Fibroblast of skin of left biceps (primary cell): ENCODE measurements at places on chromosomes 6 and 20.
A peak's percentile ranks its signal among the peaks of the same experiment; 100 is the strongest.

DNA sequence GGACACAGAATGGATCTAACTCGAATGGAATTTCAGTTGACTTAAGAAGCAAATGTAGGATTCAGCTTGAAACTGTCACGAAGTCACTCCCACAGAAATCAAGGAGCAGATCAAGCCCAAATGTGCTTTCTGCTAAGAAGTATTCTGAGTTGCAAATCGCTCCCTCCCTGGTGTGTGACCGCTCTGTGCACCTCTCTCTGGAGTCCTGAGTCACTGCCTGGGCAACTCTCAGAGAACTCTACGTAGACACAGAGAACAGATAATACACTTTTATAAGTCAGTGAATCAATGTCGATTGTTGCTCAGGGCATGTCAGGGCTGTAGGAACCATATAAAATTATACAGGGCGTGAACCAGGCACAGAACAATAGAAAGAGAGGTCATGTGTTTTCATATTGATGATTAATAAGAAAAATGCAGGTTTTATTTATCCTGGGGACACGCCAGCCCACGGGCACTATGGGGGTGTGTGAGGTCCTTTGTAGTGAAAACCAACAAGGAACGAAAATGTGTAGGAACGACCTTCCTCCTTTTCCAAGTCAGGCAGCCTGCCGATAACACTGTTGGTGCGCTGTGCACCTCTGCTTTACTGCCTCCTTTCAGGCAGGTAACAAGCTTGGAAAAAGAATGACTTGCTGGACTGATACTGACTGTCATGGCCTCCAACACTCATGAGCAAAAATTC lies 248.1 kb upstream of the FOXQ1 start:
- DNase-seq = no peak

- no peak for DNase-seq
These were observed 244.7 kb upstream of the PRND start for GRCh38 chr20:4476903-4477500.

DNA sequence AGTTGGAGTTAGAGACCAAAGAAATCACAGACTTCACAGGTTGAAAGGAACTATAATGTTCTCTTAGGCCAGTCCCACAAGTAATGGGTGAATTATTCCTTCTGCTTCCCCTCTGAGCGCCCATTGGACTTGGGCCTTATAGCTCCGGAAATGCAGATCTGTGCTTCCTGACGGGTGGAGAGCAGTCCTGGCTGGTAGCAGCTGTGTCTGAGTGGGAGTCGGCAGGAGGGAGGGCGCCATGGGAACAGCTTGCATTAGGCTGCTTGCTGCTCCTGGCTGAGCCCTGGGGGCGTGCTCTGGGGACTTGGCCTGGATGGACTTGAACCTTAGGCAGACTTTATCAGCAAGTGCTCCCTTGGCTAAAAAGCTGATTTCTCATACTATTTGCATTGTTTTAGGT lies 18.4 kb upstream of the NUP153 start:
- no peak for DNase-seq

DNA sequence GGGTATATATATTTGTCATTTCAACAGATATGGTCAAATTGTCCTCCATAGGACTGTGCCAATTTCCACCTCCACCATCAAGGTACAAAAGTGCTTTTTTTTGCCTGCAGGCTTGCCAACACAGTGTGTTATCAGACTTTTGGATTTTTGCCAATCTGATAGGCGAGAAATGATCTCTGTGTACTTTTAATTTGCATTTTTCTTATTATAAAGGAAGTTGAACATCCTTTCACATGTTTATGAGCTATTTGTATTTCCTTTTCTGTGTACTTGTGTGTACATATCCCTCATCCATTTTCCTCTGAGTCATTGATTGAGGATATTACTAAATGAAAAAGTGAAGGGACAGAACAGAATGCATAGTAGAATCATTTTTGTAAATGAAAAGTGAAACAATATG lies 39.0 kb upstream of the PTPN1 start:
- DNase-seq = no peak

DNA sequence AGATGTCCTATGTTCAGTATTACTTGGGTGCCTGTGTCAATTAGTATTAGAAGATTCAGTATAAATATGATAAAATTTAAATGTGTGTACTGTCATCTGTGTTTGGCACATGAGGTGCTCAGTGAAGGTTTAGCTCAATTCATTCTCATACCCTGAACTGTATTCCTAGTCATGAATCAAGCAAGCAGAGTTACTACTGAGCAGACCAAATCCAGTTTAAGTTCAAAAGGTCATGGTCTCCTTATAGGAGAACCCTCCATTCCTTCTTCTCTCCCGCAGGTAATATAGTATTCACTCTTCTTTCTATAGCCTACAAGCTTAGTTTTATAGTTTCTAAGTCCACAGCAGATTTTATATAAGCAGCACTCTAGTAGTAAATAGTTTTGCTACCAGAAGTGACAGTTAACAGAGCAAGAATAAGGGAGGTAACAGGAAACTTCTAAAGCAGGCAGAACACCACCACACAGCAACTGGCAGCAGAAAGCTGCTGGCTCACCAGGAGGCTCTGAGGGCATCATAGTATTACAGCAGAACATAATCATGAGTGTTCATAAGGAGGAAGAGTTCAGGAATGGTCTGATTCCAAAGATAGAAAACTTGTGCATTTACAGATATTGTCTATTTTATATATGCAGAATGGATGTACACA lies 133.2 kb downstream of the SLC16A10 start:
- no peak for DNase-seq

DNA sequence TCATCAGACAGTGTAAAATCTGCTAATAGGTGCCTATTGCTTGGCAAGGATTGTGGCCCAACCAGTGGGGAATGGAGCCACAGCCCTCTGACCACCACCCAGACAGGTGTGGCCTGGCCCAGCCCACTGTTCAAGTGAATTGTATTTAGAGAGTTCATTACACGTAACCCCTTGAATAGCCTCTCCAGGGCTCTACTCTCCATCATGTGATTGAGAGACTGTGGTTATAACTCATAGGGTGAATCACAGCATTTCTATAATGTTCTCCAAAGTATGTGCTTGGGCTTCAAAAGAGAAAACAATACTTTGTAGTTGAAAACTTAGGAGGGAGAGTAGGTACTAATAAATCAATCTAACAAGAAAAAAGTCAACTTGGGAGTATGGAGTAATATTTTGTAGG lies 38.4 kb downstream of the ALDH8A1 start:
- peak; percentile 64 for DNase-seq

- DNase-seq = no peak
These were observed 3.7 kb upstream of the ARMH2 start for GRCh38 chr6:24802271-24803059.

DNA sequence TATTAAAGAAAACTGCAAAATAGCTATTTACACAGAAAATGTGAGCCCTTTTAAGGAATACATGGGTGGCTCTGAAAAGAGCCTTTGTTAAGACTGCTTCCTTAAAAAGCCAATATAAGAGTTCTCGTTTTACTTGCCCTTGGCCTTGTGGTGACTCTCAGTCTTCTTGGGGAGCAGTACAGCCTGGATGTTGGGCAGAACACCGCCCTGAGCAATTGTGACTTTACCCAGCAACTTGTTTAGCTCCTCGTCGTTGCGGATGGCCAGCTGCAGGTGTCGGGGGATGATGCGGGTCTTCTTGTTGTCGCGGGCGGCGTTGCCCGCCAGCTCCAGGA lies 111.5 kb downstream of the HFE start:
- no peak for DNase-seq

DNA sequence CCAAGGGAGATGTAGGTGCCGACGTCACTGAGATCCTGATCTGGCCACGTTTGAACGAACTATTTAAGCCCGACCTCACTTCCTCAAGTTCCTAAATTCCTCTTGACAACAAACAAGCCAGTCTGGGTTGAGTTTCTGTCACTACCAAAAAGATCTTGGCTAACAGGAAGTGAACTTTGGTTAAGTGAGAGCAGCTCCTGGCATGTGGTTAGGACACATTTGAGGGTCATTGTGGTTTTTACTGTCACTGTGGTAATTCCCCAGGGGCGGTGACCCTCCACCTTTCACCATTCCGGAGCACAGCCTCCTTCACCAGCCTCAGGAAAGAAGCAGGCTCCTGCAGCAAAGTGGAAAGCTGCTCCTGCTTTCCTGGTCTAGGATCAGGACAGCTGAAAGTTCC lies 43.1 kb upstream of the ZNF831 start:
- DNase-seq = no peak

DNA sequence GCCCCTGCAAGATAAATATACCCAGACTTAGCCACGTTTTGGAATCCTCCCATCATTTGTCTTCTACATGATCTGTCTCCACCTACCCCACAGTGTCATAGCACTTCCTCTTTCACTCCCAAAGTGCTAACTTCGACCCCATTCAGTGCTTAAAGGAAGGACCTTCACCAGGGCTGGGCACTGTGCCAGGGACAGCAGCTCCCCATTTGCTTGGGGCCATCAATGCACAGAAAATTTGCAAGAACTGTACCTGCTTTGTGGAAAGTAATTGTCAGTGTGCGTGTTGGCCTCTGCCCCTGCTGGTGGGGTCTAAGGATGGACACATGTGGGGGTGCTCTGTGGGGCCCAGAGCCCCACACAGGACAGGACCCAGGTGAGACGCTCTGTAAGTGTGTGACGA lies 5.2 kb upstream of the BPIFA2 start:
- no peak for DNase-seq

DNA sequence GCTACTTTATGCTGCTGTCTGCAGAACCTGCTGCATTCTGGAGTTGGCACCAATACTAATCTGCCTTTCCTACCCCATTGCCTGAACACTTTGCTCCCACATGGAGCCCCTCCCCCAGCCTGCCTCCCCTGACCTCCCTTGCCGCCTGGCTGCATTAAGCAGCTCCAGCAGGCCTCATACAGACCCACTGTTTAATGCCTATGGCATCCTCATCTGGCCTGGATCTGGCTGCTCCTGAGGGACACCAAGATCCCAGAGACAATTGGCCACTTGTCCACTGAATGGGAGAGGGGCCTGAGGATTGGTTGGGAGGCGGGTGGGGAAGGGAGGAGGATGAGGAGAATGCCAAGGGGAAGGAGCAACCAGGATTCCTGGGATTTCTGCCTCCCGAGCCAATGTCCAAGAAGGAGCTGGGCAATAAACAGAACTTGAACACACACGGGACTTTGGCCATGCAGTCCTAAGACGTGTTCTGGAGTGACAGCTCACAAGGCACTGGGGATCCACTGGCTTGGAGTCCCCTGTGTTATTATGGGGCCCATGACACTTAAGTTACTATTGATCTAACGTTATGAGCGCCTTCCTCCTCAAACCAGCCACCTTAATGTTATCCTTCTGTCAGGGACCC lies 10.4 kb upstream of the KCNK5 start:
- DNase-seq = no peak

GRCh38 chr6:4914420-4915159 lies 89.2 kb downstream of the RPP40 start:
- peak; percentile 36 for DNase-seq
